CD4-positive, alpha-beta memory T cell (primary cell): ENCODE measurements at places on chromosomes 2 and 18. TPM values are rescaled to one million over a fixed set of nuclear protein-coding genes. Genes with fewer than 3 reads are reported as not detected.

- DNase-seq: no peak
These were observed 5.0 kb upstream of the SERPINB2 start for GRCh38 chr18:63882333-63883141.

TUBA4A gene
- 157 TPM for polyA plus RNA-seq

DNA sequence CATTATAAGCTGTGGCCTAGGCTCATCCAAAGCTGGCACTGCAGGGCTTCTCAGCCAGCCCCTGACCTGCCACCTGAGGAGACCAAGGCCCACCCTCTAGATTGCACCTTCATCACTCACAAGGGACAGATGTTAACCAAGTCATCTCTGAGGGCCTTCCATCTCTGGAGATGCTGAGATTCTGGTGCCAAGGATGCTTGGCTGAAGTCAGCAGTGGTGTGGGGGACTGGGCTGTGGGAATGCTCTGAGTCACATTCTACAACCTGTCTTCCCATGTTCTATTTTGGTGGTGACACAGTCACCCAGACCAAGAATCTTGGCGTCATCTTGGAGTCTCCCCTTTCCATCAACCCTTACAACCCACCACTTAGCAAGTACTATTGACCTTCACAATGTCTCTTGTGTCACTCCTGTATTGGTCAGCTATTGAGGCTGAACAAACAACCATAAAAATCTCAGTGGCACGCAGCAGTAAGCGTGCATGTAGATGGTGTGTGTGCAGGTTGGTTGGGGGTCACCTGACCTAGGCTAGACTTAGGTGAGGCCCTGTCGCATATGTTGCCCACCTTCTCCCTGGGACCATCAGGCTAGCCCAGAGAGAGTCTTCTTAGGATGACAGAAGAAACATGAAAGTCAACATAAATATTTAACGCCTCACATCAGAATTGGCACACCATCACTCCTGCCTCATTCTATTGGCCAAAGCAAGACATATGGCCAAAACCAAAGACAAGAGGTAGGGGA, 135.0 kb downstream of the SMAD7 start:
- DNase-seq: no peak

DSC2 gene
- polyA plus RNA-seq: not detected

DNA sequence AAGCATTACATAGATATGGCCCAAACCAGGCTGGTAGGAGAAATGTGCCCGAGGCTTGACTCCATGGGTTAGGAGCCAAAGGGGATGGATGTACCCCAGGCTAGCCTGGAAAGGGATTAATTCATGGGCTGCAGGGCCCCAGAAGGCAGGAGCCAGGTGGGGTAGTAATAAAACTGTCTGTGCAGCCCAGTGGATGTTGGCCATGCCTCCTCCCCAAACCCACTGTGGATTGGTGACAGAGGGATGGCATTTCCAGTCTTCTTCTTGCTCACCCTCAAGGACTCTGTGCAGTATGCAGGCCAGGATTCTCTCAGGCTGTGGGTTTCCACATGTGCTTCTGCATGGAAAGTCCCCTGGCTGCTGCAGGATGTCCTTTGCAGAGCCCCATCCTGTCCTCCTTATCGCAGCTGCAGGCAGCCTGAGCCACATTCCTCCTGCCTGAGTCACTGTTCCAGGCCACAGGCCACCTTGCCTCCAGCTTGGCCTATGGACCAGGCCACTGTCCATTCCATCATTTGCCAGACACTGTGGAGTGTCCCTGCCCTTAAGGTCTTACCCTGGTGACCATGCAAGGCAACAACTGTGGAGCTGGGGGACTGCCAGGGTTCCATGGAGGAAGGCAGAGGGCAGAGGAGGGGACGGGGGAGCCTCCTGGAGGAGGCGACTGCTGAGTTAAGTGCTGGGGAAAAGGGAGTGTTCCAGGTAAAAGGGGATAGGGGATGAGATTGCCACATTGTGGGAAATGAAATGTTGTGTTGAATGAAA, 38.9 kb downstream of the INO80C start:
- DNase-seq: no peak

GRCh38 chr2:159613091-159613490, 3.3 kb downstream of the BAZ2B start:
- DNase-seq: no peak

LOXHD1 gene
- polyA plus RNA-seq: not detected

ZFAND2B gene
- 81.5 TPM for polyA plus RNA-seq
